ENCODE measurements at places on chromosomes 13 and 19. TPM values are rescaled to one million over a fixed set of nuclear protein-coding genes. Genes with fewer than 3 reads are reported as not detected.

GRCh38 chr19:51256155-51256625 lies 5.3 kb downstream of the SIGLECL1 start:
- DNase-seq: no peak

- no peak for DNase-seq
These were observed 62.5 kb upstream of the MEDAG start for GRCh38 chr13:30843548-30843947.

DNA sequence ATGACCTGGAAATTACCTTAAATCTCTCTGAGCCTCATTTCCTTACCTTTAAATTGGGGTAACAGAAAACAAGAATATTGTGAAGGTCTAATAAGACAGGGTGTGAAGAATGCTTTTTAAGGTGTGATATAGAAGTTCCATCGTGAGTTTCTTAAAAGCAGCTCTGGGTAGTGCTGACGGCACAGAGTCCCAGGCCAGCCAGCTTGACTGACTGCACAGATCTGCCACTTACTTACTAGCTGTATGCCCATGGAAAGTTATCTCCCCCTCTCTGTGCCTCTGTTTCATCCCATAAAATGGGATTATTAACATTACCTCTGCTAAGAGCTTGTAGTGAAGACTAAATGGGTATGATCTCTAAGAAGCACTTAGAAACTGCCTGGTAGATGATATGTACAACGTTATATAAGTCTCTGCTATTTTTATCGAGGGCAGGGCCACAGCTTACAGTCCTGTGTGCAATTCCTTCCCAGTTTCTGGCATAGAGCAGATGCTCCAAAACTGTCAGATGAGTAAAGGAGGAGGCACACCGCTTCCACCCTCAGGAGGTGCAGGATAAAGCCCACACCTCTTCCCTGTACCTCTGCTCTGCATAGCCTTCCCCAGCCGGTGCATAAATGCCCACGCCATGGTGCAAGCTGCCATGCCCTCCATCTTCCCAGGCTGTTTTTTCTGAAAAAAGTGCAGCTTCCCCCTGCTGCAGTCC lies 99.6 kb downstream of the MBNL2 start:
- DNase-seq: no peak

- no peak for DNase-seq
These were observed 488.0 kb upstream of the ATXN8OS start for GRCh38 chr13:69619651-69620050.

- DNase-seq: no peak
These were observed 412.5 kb downstream of the DACH1 start for GRCh38 chr13:71454509-71454908.

DNA sequence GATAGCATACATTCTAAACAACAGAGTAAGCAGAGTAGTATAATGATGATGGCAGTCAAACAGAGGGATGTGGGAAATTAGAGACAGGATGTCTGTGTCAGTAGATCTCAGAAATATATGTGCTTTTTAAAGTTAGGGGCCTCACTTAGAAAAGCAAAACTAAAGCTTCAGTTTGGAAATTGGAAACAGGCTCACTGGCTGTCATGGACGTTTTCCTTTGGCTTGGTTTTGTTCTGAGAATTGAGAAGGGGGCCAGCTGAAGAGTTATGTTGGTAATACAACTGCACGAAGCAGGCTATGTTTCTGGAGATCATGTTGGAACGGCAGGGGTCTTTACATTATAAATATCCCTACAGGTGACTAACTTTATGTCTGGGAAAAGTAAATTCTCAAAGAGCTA lies 261.3 kb downstream of the LMO7 start:
- no peak for DNase-seq

GRCh38 chr13:31191748-31192147 lies 8.0 kb upstream of the B3GLCT start:
- no peak for DNase-seq

- DNase-seq: no peak
These were observed 315 bp downstream of the ZNF492 start for GRCh38 chr19:22634450-22634827.

DNA sequence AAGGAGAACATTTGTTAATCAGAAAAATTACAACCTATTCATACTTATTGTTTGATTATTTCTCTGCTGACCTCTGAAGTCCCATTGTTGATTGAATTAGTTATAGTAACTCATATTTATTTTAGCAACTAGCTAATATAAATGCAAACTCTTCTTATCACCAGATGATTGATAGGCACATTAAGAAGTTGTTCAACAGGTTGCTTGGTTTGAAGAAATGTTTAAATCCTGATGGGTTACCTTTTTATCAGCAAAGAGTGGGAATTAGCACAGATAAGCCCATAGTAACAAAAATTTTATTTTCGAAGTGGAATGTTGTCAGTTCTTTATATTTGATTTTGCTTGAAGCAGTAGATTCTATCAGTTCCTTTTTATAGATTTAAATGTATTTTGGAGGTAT lies 44.4 kb downstream of the KLF5 start:
- DNase-seq: no peak

- no peak for DNase-seq
These were observed 76.3 kb downstream of the MZT1 start for GRCh38 chr13:72651144-72651543.

DNA sequence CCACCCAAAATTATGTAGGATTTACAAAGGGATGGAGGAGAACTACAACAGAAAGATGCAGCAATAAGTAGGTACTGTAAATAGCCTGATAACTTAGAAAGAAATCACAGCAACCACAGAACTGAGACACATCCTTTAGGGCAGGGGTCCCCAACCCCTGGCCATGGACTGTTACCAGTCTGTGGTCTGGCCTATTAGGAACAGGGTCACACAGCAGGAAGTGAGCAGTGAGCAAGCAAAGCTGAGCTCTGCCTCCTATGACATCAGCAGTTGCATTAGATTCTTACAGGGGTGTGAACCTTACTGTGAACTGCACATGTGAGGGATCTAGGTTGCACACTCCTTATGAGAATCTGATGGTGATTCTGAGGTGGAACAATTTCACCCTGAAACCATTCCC lies 997.6 kb downstream of the DIAPH3 start:
- DNase-seq: no peak

GRCh38 chr13:19772306-19772705 lies 10.4 kb downstream of the PSPC1 start:
- DNase-seq: no peak

DNA sequence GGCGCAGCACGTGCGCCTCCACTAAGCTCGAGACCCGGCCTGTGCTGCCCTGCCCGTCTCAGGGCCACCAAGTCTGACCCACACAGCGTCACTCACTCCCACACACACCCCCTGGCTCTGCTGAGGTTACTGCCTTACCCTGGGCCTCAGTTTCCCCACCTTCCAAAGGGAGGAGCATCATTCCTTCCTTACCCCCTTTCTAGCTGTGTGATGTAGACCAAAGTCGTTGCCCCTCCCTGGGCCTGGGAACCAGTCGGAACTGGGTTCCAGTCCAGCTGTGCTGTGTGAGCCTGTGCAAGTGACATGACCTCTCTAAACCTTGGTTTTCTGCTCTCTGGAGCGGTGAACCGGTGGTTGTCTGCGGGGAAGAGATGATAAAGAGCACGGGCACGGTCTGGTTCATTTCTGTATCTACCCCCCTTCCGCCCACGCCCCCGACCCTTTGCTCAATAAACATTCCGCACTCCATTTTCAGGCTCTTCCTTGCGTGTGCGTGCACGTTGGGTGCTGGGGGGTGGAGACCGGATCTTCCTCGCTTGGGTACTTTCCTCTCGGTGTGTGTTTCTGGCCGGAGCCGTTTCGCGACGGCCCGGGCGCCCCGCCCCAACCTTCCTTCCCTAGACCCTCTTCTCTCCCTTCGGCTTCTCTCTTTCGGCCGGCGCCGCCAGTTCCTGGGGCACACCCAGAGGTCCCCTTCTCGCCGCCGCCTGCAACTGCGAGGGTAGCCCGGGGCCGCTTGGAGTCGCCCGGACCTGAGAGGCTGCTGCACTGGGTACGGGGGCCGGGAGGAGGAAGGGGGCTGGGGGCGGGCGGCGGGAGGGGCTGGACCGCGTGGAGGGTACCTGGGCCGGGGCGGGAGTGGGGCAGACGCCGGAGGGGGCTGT lies at the start of gene ZNF581:
Gene ZNF581, plus strand, starts transcription at position 647 of the 884 bp plus-strand sequence. CDS start 923 bp downstream, outside the sequence.
- DNase-seq: peak; percentile 83

DNA sequence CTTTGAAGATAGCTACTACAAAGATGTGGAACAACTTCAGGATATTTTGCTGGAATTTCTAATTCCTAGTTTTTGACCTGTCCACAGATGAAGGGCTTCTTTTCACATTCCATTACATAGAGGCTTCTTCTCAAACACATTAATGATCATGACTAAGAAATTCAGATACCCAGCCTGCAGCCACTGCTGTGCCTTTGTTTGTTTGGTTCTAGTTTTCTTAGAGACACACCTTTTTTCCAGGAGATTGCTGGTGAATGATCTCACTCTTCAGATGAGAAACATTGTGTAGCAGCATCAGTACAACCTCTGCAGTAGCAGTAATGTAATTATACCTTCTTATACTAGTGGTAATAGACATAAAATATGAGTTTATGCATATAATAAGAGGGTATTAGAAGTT lies 5.0 kb downstream of the TDRD3 start:
- no peak for DNase-seq

DNA sequence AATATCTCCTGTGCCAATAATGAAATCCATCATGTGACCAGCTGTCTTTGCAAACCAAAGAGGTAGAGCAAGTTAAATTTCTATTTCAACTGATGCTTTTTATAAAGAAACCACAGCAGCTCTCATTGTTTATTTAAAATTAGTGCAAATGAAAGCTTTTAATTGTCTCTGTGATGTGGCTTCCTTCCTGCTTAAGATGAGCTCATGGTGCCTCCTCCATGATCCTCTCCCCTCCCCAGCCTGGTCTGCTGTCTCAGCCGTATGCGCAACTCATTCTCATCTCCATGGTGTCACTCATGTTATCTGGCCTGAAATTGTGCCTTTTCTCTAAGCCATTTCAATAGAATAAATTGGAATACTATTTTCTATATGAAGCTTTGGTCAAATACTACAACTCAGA lies 270.6 kb downstream of the FGF14 start:
- no peak for DNase-seq

Gene DACT3
- total RNA-seq: 1.1 TPM

Gene ZNF665
- 1.0 TPM for total RNA-seq

Gene ZNF223
- total RNA-seq: 2.8 TPM

Gene PROZ
- total RNA-seq: 10.6 TPM

Data from liver (tissue), 10 donors.